RPMI8226 (cell line): ENCODE measurements at places on chromosomes 7 and 10.

- DNase-seq = no peak
Observed at GRCh38 chr7:73907554-73908122, 46.7 kb downstream of the TMEM270 start.

GRCh38 chr10:20877986-20878983 is 18.8 kb downstream of the NEBL start:
- DNase-seq = no peak

- peak; percentile 53 for DNase-seq
Observed at GRCh38 chr7:111029574-111030251, 61.2 kb upstream of the LRRN3 start.

- no peak for DNase-seq
Observed at GRCh38 chr10:88759366-88760101, at the start of gene LIPN. Gene LIPN (plus strand): TSS chr10:88760020. CDS start chr10:88761406, 1,386 bp downstream.

DNA sequence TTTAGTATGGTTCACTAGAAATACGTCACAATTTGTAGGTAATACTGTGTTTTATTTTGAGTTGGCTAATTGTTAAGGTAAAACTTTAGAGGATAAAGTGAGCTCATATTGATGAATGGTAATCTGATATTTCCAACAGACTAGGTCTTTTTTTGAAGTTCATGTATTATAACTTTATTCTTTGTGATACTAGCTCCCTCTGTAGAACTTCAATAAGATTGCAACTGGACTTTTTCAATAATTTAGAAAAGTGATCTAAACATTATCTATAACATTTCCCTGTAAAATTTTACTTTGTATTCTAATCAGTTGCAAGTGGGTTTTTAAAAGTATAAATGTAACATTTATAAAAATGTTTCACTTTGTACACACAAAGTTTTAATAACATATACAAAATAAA is 83.5 kb downstream of the ADK start:
- no peak for DNase-seq

GRCh38 chr7:136104269-136104603 is 127.1 kb upstream of the MTPN start:
- DNase-seq = no peak

DNA sequence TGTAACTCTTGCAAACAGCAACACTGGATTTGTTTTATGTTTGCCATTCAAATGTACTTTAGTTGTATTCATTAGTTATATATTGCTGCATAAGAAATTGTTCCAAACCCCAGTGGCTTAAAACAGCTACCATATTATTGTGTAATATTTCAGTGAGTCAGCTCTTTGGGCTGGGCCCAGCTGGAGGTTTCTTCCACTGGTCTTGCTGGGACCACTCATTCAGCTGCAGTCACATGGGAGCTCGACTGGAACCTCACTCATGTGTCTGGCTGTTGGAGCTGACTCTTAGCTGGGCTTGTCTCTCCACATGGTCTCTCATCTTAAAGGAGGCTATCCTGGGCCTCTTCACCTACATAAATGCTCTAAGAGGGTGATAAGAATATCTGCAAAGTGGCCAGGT is 23.2 kb upstream of the PIP4K2A start:
- no peak for DNase-seq

DNA sequence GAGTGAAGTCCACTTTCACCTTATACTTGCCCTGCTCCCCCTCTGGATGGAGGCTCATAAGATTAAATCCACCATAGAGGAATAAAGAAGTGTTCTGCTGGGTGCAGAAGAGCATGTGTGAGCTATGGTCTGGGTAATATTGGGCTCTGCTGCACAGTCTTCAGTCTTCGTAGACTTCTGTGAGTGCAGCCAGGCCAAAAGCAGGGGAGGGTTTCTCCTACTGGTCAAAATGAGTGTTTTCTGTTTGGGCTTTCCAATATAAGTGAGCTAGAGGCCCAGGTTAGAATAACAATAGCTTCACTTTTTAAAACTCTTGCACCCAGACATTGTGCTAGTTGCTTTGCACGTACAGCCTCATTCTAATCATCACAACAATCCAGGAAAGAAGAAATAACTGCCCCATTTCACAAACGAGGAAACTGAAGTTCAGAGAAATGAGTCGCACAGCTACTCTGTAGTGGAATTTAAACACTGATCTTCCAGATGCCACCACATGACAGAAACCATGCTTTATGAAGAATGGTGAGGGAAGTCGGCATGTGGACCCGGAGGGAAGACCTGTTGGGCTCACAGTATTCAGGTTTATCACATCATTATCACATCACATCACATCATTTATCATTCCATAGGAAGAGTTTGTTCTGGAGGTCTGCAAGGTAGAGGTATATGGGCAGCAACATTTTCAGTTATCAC is 23.8 kb upstream of the MSMB start:
- no peak for DNase-seq

GRCh38 chr7:140512317-140513000 is 33.2 kb upstream of the MKRN1 start:
- peak; percentile 95 for DNase-seq

GRCh38 chr7:136114966-136115762 is 138.0 kb upstream of the MTPN start:
- DNase-seq = peak; percentile 79

- DNase-seq = peak; percentile 51
Observed at GRCh38 chr7:100598425-100598824, 3.7 kb upstream of the PCOLCE start.

GRCh38 chr10:49837685-49838084 is 75.6 kb upstream of the OGDHL start:
- no peak for DNase-seq

DNA sequence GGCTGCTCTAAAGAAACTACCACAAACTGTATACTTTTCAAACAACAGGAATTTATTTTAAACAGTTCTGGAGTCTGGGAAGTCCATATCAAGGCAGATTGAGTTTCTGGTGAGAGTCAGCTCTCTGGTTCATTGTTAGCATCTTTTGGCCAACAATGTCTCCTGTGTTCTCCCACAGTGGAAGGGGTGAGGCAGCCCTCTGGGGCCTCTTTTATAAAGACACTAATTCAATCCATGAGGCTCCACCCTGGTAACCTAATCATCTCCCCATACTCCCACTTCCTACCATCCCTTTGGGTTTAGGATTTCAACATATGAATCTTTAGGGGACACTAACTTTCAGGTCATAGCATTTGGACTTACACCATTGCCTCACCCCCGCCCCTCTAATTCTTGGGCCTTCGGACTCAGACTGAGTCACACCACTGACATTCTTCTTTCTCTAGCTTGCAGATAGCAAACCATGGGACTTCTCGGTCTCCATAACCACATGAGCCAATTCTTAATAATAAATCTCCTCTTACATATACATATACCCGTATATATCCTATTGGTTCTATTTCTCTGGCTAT is 64.3 kb upstream of the ANTXRL start:
- DNase-seq = no peak

- DNase-seq = no peak
Observed at GRCh38 chr10:103103989-103104388, 89.1 kb downstream of the NT5C2 start.

GRCh38 chr10:34114914-34115313 is 700.2 kb downstream of the PARD3 start:
- DNase-seq = no peak

- DNase-seq = no peak
Observed at GRCh38 chr10:71836596-71836974, 14.5 kb downstream of the PSAP start.

- no peak for DNase-seq
Observed at GRCh38 chr10:4982764-4983226, 19.6 kb downstream of the AKR1C1 start.

DNA sequence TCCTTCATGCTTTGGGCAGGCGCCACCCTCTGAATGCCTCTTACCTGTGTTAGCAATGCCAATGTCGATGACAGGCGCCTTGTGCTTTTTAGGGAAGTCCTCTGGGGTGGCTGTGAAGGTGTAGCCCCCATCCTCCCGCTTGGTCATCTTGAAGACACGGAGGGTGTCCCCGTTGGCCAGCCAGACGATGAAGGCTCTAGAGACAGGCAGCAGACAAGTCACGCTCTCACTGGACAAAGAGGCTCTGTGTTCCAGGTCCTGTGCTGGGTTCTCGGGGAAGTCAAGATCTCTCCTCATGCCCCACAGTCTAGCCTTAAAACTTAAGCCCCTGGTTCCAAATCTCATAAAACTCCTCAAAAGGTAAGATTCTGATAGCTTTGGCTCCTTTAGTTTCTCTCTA is 5.1 kb downstream of the TBL2 start:
- DNase-seq = no peak

DNA sequence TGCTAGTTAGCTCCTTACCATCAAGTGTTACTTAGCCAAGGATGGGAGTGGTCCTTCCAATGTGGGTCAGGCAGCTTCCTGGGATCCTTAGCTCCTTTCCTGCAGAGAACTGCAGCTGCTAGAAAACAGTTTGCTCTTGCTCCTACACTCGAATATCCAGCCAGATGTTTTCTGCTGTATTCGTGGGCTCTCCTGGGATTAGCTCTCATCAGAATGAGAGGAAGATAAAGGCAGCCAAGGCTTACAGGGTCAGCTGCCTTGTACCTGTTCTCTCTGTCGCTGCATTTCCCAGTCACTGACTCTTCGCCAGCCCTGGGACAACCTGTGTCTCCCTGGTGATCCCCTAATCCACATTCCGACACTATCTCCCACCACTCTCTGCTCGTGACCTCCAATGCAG is 29.0 kb downstream of the NEUROD6 start:
- no peak for DNase-seq

- no peak for DNase-seq
Observed at GRCh38 chr7:135856356-135857144, 107.9 kb upstream of the FAM180A start.

DNA sequence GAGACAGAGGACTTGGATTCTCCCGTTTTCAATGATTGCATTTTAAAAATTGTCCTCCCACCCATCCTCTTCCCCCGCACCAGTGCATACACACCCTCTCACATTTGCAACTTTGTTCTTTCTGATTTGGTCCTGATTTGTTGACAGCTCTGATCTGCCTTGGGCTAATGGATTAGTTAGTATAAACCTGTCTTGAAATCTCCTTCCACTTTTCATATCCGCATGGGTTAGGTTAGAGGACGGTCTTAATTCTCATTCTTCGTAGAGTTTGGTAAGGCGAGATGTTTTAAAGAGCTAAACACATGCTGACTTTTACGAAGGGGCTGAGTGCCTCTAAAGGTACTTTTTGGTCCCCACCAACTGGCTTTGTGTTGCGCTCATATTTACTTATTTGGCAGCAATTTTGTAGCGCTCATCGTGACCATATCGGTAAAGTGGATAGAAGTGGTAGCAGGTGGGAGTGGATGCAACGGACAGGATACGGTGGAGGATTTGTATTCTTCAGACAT is 1.1 kb downstream of the AHR start:
- DNase-seq = peak; percentile 8

- no peak for DNase-seq
Observed at GRCh38 chr7:126667742-126668366, 584.9 kb downstream of the GRM8 start.

DNA sequence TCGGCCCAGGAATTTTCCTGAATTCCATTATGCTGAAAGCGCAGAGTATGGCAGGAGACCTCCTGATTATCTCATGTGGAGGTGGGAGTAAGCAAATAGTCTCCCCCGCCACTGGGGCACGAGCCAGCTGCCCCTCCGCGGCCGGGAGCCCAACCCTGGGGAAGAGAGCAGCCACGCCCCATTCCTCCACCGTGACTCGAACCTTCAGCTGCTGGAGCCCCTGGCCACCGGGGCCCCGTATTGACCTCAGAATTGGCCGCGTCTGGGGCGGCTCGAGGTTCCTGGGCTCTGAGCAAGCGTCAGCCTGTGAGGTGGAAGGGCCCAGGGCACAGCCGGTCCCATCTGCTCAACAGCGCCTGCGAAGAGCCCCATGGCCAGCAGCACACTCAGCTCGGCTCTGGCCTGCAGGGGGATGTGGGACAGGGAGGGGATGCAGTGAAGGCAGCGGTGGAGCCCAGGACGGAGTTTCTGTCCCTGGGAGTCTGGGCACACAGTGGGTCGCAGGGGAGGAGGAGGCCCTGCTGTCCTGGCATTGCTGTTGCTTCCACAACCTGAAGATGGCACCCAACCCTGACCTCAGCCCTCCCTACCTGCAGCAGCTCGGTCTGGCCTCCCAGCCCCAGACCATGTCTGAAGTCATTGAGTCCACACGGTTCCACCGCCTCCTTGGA is 97.8 kb downstream of the CHST15 start:
- DNase-seq = peak; percentile 59

- no peak for DNase-seq
Observed at GRCh38 chr10:129910861-129911260, 53.2 kb downstream of the EBF3 start.

DNA sequence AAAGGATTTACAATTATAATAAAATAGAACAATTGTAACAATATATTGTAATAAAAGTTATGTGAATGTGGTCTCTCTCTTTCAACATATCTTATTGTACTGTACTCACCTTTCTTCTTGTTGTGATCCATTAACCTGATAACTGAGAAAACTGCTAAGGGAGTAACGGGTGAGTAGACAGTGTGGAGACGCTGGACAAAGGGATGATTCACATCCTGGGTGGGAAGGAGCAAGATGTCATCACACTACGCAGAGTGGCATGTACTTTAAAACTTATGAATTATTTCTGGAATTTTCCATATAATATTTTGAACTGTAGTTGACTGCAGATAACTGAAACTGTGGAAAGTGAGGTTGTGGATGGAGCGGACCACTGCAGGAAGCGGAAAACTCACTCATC is 91.2 kb upstream of the PLPP4 start:
- no peak for DNase-seq

- DNase-seq = peak; percentile 30
Observed at GRCh38 chr10:123926401-123927264, 35.0 kb upstream of the CPXM2 start.

DNA sequence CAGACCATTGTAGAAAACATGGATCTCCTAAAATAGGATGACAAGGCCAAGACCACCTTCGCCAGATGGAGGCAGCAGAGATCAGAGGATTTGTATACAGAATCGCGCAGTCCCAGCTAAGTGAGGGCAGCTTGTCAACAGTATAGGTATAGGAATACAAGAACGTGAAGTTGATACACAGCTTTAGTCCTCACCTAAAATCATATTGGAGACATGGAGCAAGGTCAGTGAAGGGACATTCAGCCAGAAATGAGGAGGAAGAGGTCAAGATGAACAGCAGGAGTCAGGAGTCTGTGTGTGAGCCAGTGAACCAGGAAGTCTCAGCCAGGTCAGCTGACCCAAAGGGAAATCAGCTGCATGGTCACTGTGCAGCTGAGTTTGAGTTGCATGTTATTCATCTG is 263.4 kb upstream of the PRKCQ start:
- no peak for DNase-seq

- DNase-seq = no peak
Observed at GRCh38 chr7:158252081-158252836, 335.4 kb downstream of the PTPRN2 start.

DNA sequence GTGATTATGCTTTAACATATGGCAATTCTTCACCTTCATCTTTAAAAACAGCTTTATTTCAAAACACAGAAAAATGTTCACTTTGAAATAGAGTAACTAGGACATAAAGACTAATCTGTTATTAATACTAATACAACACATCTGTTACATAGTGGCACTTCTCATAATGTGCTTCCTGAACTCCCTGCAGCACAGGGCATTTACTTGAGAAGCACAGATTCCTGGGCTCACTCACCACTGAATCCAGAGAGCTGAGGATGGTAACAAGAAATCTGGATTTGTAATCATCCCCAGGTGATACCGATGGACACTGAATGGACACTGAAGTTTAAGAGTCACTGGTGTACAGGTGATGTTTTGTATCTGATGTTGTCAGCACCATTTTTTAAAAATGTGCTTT is 96.1 kb downstream of the COL28A1 start:
- no peak for DNase-seq
